ENCODE measurements at places on chromosomes 3 and 15.

- no peak for DNase-seq
These were observed 1027.7 kb upstream of the NR2F2 start for GRCh38 chr15:95302809-95303208.

- no peak for DNase-seq
These were observed 61.2 kb upstream of the PROK2 start for GRCh38 chr3:71846185-71846584.

GRCh38 chr3:60188803-60189202, 1062.4 kb downstream of the FHIT start:
- DNase-seq, result no peak

GRCh38 chr15:96574782-96575181, 244.3 kb downstream of the NR2F2 start:
- DNase-seq, result no peak

Data from RWPE1 (cell line).